CD4-positive, alpha-beta T cell treated with Interleukin-4 for 1 hour (primary cell): ENCODE measurements at places on chromosomes 16 and 17.

- no peak for DNase-seq
These were observed 4.4 kb downstream of the SERPINF2 start for GRCh38 chr17:1746975-1747543.

DNA sequence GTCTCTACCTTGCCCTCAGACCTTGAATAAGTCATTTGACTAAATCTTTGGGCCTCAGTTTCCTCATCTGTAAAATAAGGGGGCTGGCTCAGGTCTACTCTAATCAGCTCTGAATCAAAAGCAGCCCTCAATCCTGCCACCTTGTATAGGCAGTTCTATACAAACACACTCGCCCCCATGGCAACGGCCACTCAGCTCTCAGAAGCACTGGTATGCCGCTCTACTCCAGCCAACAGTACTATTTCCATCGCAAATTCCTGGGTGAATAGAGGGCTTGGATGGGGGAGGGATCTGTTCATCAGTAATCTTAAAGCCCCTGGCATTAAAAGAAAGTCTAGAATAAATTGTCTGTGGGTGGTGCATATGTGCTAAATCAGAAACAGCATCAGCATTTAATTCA, 21.2 kb upstream of the TAOK1 start:
- no peak for DNase-seq

DNA sequence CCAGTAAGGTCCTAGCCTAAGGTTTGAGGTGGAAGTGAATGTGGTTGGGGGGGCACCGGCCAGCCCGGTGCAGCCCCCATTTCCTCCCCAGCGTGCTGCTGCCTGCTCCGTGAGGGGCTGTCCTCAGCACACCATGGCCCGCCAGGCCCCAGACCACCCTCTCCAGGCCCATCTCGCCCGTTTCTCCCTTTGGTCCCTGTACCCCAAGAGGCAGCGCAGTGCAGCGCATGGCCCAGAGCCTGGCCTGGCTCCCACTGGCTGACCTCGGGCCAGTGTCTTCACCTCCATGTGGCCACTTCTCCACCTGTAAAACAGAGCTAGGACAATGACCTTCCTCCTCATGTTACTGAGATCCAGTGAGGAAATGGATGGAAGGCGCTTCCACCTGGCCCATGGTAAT, 170.0 kb upstream of the GSE1 start:
- no peak for DNase-seq

DNA sequence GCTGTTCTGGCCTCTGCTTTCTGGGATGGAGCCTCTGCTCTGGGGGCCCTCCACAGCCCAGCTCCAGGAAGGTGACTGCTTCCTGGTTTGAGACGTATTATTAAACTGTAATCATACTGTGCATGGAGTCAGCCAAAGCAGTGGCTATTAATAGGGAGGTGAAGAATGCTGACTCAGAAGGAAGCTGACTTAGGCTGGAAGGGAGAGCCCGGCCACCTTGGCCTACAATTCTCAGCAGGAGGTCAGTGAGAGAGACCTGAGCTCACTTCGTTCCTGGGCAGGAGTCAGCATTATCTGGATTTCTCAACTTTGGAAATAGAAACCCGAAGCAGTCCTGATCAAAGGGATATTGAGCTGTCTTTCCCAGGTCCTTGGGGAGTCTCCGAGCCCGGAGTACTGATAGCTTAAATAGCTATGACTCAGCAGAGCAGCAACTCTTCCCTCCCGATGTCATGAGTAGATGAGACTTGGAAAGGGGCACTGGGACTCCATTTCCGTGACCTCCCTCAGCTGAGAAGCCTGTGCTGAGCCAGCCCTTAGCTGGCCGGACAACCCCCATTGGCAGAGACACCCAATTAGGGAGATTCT, 91.8 kb downstream of the YPEL2 start:
- DNase-seq, result no peak

DNA sequence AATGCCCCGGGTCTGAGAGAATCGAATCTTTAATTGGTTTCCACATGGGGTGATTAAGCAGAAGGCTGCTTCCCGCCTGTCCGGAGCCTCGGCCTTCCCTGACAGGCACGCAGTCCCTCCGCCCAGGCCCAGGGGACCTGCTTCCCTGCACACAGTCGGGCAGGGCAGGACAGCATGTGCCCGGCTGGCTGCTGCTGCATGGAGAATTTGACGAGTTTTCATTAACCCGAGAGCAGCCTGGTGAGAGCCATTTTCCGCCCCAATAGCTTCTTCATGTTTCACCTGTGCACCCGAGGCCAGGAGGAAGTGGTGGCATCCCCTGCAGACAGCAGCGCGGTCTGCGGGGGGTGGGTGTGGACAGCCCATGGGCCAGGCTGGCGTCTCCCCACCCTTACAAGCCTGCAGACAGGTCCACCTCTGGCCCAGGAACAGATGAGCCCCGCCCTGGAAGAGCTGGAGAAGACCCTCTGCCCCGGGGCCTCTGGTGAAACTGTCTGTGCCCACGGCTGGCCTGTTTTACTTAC, 67.0 kb downstream of the KLHDC4 start:
- no peak for DNase-seq

DNA sequence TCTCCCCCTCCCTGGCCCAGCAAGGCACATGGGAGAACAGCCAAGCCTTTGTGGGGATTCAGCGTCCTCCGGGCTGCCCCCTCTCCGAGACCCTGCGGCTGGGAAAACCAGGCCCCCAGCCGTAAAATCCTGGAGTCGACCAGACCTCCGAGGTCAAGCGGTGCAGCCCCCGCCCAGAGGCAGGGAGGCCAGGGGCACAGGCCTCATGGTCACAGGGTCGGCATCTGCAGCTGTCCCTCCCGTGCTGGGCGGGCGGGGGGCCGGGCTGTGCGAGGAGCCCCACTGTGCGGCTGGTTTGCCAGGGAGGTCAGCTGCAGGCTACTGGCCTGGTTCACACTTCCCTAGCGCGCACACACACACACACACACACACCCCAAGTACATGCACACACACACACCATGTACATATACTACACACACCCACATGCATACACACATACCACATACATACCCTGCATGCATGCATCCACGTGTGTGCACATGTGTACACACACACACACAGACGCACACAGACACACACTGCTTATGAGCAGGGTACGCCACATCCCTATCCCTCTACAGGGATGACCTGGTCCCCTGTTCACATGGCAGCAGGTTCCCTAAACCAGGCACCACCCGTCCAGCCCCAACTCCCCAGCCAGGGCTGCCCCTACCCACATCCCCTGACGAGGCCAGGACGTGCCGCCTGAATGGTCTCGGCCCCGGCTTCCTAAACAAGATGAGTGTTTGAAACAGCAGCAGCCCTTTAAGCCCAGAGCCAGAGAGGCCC, 108.9 kb upstream of the CIBAR2 start:
- DNase-seq, result no peak

GRCh38 chr16:27181019-27181790, 22.1 kb upstream of the KDM8 start:
- DNase-seq, result no peak

DNA sequence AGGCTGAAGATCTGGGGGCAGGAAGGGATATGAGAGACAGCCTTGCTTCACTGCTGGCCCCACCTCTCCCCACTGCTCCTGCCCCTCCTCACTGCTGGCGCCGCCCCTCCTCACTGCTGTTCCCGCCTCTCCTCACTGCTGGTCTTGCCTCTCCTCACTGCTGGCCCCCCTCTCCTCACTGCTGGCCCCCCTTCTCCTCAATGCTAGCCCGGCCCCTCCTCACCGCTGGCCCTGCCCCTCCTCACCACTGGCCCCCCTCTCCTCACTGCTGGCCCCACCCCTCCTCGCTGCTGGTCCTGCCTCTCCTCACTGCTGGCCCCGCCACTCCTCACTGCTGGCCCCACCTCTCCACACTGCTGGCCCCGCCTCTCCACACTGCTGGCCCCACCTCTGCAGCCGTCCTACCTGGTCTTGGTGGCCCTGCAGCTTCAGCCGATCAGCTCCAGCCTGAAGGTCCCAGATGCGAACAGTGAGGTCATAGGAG, 9.5 kb upstream of the PAM16 start:
- no peak for DNase-seq

DNA sequence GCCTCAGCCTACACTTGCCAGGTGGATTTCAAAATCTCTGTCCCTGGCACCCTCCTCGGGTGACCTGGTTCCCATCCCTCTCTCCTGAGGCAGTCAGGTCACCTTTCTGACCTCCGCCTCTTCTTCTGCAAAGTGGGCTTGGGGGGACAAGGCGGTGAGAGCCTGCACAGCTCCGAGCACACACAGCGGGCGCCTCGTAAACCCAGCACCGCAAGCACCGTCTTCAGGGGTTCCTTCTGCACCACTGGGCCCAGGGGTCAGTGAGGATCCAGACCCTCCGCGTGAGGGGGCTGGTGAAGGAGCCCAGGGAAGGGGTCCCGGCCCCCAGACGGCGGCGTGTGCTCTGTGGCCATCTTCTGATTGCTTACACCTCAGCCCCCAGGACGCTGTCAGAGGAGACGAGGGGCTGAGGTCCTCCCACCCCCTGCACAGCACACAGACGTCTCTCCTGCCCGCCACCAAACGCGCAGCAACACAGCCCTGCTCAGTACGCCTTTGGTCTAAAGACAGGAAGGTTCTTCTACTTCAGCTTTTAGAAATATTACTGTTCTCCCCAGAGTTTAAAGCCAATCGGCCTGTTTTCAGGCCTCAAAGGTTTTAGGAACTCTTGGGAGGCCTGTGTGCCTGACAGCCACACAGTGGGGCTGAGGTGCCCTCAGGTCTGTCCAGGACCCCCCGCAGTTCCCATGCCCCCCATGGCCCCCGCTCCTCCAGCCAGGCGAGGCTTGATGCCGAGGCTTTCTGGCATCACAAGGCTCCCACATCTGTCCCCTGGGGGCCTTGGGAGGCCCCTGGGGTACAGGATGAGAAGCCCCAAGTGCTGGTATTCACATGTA, 2.7 kb downstream of the CBFA2T3 start:
- DNase-seq, result no peak

DNA sequence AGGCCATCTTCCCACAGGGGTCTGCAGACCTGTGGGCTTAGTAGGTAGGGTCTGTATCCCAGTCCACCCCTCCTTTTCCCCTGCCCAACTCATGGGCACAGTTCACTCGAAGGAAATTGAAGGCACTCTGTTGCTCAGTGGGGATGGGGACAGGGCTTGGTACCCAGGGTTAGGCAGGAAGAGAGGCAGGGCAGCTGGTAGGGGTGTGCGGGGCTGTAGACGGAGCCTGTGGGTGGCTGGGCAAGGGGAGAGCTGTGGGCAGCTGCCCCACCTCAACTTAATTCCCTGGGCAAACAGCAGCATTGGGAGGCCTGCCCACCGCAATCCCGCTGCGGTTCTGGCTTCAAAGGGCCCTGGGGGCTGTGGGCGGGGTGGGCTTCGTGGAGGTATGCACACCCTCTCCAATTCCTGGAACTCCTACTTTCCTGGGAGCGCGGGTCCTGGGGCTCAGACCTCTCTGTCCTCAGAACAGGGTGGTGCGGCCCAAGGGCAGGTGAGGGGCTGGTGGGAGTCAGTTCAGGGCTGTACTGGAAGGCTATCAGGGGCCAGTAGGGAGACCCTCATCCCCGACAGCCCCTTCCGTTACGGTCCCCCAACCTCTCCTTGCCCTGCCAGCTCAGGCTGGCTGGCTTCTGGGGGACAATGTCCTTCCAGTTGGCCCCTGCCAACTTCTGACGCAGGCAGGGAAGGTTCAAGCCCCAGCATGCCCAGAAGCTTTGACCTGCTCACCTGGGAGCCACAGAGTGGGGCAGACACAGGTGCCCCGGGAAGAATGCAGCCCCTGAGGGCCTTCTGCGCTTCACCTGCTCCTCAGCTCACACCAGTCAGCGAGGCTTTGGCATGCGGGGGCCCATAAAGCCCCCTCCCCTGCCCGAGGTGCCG, 9.1 kb downstream of the FOXJ1 start:
- DNase-seq, result no peak

DNA sequence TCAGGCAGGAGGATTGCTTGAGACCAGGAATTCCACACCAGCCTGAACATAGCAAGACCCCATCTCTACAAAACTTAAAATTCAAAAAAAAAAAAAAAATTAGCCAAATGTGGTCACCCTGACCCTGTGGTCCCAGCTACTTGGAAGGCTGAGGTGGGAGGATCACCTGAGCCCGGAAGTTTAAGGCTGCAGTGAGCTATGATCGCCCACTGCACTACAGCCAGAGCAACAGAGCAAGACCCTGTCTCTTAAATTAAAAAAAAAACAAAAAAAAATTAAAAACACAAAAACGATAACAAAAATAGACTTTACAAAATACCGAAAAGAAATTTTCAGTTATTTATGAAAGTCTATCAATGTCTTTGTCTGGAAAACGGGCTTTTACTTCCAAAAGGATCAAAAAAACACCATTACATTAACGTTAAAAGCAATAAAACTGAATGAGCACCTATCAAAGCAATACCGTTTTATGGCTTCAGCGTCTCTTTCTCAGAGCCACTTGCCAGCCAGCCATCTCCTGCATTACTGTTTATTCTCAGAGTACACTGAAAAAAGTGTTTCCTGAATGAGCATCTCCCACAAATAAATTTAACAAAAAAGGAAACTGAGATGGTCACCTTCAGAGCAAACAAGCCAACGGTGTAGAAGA, 6.1 kb downstream of the USP7 start:
- no peak for DNase-seq

- DNase-seq, result peak; percentile 29
These were observed 45.0 kb upstream of the CRISPLD2 start for GRCh38 chr16:84774810-84775209.

GRCh38 chr16:4051591-4051990, 64.7 kb downstream of the ADCY9 start:
- no peak for DNase-seq

DNA sequence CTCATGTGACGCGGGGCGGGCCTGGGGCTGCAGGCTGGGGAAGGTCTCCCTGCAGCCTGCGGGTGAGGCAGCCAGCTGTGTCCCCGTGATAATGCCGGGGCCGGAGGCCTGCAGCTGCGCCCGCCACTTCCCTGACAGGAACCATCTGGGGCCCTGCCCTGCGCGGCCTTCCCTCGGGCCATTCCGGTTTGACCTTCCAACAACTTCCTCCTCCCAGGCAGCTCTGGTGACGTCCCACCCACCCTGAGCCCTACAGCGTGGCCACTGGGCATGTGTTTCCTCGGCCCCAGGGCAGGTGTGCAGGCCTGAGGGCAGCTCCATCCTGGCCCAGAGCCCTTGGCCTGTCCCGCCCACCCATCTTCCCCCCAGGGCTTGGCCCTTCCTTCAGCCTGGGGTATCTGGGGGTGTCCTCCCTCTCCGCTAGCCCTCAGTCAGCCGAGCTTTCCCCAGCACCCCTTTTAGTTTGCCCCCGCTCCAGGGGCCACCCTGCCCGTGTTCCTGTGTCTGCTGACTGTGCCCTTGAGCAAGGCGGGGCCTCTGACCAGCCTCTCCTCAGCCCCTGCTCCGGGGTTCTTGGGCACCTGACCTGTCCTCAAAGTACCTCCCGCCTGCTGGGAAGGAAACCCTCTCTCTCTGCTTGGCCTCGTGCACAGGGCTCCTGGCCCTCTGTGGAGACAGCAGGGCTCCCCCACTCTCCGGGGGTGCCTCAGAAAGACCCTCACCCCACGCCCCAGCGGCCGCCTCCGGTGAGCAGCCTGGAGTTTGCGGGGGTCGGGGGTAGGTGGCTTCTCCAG, at the start of gene CBFA2T3:
CBFA2T3 (minus strand) TSS at position 190 of the 794 bp plus-strand sequence. CDS start 400 bp downstream, outside the sequence.
- peak; percentile 59 for DNase-seq

DNA sequence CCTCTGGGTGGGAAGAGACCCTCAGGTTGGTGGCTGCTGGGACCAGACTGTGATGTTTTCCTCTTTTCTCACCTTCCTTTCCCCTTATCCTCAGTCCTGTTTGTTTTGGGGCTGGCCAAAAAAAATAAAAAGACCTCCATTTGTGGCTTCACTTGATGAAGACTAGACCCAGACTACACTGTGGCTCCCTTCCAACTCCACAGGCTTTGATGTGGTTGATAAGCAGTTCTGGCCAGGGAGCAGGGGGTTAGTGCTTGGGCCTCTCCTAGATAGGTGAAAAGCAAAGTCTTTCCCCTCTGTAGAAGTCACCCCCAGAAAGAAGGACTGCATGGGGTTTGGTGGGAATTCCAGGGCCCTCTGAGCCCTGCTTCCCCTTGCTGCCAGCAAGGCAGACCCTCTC, 11.2 kb upstream of the ADAM11 start:
- DNase-seq, result no peak

GRCh38 chr16:1298406-1298805, 11.0 kb upstream of the UBE2I start:
- no peak for DNase-seq
